ENCODE measurements at places on chromosomes 7 and 10.

DNA sequence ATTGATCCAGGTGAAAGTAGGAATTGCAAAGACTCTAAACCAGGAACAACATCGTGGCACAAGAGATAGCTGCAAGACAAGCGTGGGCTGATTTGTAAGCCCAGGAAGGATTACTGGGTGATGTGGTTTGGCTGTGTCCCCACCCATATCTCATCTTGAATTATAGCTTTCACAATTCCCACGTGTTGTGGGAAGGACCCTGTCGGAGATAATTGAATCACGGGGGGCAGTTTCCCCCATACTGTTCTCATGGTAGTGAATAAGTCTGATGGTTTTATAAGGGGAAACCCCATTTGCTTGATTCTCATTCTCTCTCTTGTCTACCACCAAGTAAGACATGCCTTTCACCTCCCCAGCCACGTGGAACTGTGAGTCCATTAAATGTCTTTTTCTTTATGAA lies 59.5 kb downstream of the ST8SIA6 start:
- DNase-seq: no peak

DNA sequence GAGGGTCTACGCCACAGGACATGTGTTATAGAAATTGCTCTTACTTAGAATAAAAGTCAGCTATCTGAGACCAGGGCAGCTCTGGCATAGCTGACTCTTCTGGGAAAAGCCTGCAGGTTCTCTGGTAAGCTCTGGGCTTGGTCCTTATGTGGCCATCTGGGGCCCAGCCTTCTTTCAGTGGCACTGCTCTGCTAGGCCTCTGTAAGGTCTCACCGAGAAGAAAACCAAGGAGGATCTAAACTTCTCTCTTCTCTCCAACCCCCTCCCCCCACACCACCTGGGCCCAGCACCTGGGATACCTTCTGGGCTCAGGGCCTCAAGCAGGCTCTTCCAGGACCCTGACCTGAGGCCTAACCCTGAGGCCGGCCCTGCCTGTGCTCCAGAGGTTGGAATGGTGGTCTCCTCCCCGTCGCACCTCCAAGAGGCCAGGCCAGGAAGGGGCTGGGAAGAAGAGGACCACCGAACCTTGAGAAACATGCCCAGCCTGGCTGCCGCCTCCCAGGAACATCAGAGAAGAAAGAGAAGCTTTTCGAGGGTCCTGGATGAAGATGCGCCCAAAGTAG lies 323.6 kb downstream of the GFRA1 start:
- DNase-seq: no peak

- no peak for DNase-seq
These were observed 11.4 kb downstream of the NEBL start for GRCh38 chr10:20885678-20886077.

GRCh38 chr10:122333037-122333436 lies 41.5 kb upstream of the PLEKHA1 start:
- DNase-seq: no peak

DNA sequence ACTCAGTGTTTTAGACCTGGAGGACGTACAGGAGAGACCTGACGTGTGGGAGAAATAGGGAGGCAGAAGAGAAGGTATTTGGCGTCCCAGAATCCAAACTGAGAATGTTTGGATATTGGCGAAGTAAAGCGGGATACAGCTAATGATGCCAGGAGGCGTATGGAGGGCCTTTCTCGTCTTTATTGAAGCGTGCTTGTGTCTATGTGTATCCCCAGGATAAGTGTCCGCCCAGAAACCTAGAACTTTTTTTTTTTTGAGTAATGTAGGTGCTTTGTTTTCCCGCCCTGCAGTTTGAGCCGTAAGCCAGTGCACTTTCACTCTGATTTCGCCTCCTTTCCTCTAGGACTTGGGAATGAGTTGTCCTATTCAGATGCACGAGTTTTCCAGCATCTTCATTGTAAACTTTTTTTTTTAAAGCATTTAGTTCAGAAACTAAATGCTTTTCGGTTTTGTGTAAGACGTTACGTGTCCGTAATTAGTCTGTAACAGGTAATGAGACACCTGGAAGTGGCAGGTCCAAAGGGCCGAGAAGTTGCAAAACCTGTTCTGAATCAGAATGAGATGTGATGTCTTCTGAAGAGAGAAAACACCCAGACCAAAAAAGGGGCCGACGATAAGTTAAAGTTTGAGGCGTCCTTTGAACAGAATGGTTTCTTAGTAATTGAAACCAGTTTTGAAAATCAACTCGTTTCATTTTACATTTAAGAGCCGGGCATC lies 746 bp downstream of the ARL5B start:
- DNase-seq: no peak

DNA sequence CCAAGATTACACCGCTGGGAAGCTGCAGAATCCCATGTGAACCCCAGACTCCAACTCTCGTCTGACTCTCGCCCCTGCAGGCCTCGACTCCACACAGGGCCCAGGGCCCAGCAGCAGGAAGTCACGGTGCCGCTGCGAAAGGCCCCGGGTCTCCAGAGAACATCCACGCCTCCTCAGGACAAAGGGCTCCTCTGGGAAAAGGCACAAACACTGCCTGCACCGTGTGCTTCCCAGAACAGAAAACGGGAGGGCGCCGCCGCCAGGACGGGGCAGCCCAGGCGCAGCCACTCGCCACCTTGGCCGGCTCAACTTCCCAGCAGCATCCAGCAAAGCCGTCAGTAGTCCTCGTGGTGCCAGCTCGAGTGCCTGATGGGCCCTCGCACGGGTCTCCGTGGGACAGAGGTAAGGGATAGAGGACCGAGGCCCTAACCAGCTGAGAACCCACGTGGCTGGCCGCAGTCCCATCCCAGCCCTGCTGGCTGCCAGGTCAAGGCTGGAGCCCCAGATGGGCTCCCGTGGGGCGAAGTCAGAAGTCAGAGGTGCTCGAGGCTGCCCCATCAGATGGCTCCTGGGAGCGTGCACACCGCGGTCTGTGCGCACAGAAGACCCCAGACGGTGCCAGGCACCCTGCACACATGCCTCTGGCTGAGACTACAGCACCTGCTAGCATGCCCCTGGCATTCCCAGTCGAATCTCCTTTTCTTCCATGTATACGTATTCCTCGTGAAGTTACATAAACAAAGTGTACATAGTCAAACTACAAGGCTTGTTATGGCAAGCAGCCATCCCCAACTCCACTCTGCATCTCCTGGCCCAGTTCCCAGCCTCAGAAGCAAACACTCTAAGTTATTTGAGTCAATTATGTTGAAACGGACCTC lies 60.2 kb downstream of the MAD1L1 start:
- DNase-seq: no peak

- DNase-seq: no peak
These were observed 58.6 kb downstream of the PROSER2 start for GRCh38 chr10:11881477-11882417.

GRCh38 chr7:150451833-150452461 lies 1.5 kb downstream of the GIMAP8 start:
- DNase-seq: no peak

- DNase-seq: no peak
These were observed 77.1 kb upstream of the DUSP5 start for GRCh38 chr10:110420401-110421193.

- no peak for DNase-seq
These were observed 30.4 kb downstream of the CROT start for GRCh38 chr7:87375662-87376435.

GRCh38 chr7:37112876-37113275 lies 335.8 kb downstream of the ELMO1 start:
- DNase-seq: no peak

GRCh38 chr10:116866987-116867595 lies 17.8 kb downstream of the ENO4 start:
- DNase-seq: no peak

- DNase-seq: peak; percentile 19
These were observed at the start of gene PLPP4 for GRCh38 chr10:120456626-120457430. Gene PLPP4, plus strand, starts transcription at chr10:120457227. Its CDS starts 79 bp downstream, at chr10:120457306.

GRCh38 chr10:23270531-23270930 lies 74.1 kb downstream of the C10orf67 start:
- no peak for DNase-seq

GRCh38 chr10:123204127-123204461 lies 49.9 kb downstream of the BUB3 start:
- DNase-seq: no peak

DNA sequence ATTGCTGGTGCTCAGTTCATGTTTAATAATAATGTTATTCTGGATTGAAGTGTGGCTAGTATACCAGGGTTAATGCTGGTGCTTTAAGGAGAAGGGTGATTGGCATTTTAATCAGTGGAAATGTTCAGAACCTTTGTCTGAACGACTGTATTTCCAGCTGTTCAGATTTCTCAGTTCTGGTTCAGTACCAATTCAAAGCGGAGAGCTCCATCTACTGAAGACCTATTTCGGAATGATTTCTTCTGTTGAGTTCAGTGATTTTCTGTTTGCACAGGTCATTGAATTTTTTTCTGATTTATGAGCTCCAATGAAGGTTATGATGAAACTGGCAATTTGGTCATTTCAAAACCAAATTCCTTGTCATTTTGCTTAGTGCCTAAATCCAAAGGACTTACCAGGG lies 160.1 kb downstream of the EXOC4 start:
- DNase-seq: no peak

DNA sequence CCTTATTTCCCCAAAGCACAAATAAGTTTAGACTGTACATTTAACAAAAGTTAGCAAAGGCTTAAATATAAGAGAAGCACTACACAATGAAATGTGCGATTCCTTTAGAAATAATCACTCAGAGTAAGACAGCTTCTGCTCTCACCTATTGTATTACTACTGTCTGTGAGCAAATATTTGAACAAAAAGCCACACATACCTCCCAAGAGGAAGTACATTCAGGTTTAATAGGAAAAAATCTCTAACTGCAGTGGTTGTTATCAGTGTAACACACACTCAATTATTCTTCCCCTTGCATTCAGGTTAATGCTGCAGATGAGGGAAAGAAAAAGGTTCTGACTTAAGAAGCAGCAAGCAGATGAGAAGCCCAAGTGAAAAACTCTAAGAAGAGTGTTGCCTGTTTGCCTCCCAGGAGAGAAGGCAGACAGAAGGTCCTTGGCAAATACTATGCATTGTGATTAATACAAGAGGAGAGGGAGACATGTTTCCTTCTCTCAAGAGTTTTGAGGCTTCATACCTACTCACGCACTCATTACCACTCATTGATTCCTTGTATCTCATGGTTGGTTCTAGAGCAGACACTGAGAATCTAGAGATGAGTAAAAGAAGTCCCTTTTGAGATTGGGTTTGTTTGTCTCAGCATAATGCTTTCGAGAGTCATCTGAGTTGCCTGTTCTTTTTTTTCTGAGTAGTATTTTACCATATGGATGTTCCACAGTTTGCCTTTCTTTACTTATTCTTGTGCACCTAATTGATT lies 13.6 kb downstream of the GIMAP4 start:
- DNase-seq: no peak

GRCh38 chr10:75335983-75336382 lies 65.6 kb downstream of the ZNF503 start:
- DNase-seq: peak; percentile 59

DNA sequence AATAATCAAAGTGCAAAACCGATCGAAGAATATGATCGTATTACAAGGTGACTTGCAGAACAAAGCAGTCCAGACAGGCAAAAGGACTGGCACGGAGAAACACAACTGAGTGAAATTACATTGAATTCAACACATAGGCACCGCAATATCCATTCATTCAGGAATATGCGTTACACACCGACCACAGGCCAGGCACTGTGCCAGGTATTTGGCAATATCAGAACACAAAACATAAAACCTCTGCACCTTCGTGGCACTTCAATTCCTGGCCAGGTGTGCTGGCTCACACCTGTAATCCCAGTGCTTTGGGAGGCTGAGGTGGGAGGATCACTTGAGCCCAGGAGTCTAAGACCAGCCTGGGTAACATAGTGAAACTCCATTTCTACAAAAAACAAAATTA lies 187.9 kb downstream of the DIP2C start:
- no peak for DNase-seq

DNA sequence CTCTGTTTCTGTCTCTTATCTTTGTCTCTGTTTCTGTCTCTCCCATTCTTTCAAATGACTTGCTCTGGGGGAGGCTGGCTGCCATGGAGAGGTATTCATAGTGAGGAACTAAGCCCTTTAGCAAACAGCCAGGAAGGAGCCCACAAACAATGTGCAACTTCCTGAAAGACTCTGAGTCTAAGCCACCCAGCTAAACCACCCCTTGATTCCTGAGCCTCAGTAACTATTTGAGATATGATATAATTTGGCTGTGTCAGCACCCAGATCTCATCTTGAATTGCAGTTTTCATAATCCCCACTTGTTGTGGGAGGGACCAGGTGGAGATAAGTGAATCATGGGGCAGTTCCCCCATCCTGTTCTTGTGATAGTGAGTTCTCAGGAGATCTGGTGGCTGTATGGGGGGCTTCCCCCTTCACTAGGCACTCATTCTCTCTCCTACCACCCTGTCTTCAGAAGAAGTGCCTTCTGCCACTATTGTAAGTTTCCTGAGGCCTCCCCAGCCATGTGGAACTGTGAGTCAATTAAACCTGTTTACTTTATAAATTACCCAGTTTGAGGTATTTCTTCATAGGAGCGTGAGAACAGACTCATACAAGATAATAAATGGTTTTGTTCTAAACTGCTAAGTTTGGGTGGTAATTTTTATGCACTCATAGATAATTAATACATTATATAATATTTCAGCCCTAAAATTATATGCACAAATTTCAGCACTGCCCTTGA lies 121.2 kb upstream of the FOXP2 start:
- no peak for DNase-seq

- DNase-seq: no peak
These were observed 118.2 kb downstream of the ST7 start for GRCh38 chr7:117071551-117071950.

DNA sequence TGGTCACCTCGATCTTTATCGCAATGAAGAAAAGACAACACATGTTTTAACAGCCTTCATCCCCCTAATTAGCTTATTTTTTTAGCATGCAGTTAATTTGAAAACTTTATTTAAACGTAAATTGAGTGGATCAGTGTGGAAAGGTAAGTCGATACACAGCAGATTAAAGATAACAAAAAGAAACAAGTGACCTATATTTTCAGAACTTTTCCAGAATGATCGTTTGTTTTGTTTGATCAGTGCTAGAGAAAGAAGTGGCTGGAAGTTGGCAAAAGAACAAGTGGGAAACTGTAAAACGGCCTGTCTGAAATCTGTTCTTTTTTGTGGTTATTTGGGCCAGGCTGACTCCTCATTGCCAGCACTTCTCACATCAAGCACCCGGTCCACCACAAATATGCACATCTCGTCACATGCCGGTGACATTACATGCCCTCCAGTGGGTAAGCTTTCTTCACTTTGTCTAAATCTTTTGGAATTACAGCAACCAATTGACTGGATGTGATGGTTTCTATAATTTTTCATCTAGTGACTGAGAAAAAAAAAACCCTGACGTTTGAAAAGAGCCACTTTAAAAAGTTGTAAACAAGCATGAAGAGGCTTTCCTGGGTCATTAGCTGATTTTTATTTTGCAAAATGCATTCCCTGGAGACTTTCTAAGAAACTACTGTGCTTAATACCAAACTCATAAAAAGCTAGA lies 33.2 kb downstream of the C7orf33 start:
- DNase-seq: no peak

- DNase-seq: no peak
These were observed 121.7 kb downstream of the PRPF18 start for GRCh38 chr10:13708256-13708990.

- no peak for DNase-seq
These were observed 303.8 kb upstream of the MKI67 start for GRCh38 chr10:128429835-128430513.

GRCh38 chr7:41918597-41918996 lies 215.7 kb upstream of the INHBA start:
- DNase-seq: no peak

- DNase-seq: no peak
These were observed 309.4 kb downstream of the AUTS2 start for GRCh38 chr7:69907720-69908119.

All from germinal center (tissue), 1 donor.